ENCODE measurements at places on chromosomes 4 and X.

GRCh38 chr4:137649711-137650450 is 117.6 kb upstream of the PCDH18 start:
- no peak for DNase-seq

DNA sequence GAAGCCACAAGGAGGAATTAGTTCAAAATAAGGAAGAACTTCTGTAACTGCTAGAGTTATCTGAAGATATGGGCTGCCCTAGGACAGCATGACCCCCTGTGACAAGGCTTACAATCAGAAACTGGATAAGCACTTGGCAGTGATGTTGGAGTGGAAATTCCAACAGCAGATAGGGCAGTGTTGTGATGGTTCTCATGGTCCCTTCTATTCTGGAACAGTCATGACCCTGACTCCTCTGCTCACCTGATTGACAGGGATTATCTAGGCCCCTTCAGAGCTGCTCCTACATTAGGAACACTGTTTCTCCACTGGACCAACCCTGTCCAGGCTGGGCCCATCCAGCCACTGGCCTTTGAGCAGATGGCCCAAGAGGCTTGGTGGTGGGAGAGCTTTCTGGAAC is 17.9 kb downstream of the NALF2 start:
- no peak for DNase-seq

- DNase-seq: no peak
These were observed 44.3 kb downstream of the AR start for GRCh38 chrX:67587946-67588624.

GRCh38 chr4:17155486-17155885 is 257.0 kb upstream of the LDB2 start:
- no peak for DNase-seq

DNA sequence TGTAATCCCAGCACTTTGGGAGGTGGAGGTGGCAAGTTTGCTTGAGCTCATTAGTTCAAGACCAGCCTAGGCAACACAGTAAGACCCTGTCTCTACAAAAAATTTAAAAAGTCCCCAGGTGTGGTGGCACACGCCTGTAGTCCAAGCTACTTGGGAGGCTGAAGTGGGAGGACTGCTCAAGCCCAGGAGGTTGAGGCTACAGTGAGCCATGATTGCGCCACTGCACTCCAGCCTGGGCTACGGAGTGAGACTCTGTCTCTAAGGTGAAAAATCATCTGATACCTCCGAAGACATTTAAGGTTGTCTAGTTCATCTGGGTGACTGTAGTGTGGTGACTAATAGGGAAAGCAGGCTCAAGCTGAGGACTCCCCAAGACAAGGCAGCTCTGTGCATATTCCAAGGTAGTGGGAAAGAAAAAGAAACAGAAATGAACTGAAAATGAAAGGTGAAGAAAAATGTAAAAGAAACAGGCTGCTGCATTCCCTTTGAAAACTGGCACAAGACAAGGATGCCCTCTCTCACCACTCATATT is 23.3 kb downstream of the FRYL start:
- DNase-seq: no peak

DNA sequence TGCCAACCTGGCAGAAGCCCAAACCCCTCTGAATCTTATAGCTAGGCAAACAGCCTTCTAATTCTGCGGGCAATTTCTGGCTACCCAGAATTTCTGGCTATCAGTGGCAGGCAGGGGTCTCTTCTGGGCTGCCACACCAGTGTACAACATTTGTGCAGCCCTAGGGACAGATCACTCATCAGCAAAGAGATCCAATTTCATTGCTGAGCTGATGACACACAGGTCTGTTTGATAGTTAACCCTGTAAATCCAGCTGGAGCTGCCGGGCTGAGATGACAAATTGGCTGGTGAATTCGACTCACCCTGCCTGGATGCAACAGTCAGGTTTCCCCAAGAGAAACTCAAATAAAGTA is 2.4 kb downstream of the MID1 start:
- no peak for DNase-seq

DNA sequence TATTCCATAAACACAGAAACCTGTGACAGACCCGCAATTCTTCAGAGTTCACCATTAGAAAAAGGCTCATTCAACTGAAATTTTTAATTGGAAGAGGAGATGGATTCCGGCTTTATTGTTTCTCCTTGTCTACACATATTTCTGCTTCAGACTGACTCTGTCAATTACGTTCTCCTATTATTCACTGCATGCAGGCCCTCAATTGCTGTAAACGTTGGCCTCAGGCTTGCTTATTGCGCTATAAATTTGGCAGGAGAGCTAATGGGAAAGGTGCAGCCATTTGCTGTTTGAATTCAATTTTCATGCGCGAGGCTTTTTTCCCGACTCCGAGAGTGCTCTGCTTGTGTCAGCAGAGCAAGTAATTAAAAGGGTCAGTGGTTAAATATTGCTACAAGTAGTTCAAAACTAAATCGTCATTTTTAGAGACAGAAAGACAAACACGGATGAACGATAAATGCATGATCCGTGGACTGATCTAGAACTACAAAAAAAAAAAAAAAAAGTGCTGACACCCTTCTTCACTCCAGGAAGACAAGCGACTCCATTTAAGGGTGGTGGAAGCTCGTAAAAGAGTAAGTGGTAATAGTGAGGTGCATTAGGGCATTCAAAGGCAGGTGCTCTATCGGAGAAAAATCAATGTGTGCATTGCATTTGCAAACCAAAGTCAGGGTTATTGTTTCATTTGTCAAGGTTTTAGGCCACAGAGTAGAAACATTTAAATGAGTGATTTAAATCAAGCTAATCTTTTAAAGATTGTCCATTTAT is 841.6 kb upstream of the FRG1 start:
- no peak for DNase-seq

DNA sequence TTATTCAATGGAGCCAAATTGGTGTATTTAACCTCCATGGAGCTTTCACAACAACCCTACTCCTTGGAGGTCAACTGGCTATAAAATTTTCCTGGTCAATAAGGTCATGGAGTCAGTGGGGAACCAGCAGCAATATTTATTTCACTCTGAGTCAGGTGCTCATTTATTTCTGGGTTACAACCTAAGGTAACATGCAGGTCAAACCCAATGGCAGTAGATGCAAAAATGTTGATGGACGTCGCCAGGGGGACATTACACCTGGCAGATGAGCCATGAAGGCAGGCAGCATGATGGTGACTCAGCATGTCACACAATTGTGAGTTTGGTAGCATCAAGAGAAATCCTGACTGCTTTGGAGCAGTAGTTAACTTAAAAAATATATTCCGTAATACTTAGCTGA is 514.1 kb downstream of the IL15 start:
- DNase-seq: no peak

DNA sequence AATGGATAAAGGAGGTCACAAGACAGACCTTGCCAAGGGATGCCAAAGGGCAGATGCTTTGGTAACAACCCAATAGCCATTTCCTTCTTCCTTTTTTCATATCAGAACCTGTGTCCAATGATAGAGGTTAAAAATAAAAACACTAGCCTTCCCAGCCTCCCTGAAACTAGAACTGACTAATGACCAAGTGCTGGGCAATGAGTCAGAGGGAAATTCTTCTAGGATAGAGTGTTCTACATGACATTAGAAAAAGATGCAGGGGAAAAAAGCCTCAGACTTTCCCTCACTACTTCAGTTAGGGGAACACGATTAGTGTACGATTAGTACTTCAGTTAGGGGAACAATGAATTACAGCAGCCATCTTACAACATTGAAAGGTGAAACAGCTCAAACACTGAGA is 29.3 kb upstream of the FAM47C start:
- DNase-seq: no peak

DNA sequence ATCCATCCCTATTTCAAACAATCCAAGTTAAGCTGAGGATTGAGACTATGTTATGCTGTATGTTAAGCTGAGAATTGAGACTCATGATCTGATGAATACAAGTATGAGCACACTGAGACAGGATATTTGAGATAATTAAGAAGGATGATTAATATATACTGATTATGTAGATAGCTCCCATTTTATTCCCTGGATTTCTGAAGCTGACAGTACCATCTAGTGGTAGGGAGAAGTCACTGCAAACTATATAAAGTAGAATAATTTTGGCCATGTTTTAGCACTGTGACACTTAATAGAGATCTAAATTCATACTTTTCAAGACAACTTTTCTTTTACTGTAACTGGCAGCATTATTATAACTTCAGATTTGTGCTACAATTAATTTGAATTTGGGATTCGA is 63.8 kb upstream of the HPRT1 start:
- peak; percentile 9 for DNase-seq

DNA sequence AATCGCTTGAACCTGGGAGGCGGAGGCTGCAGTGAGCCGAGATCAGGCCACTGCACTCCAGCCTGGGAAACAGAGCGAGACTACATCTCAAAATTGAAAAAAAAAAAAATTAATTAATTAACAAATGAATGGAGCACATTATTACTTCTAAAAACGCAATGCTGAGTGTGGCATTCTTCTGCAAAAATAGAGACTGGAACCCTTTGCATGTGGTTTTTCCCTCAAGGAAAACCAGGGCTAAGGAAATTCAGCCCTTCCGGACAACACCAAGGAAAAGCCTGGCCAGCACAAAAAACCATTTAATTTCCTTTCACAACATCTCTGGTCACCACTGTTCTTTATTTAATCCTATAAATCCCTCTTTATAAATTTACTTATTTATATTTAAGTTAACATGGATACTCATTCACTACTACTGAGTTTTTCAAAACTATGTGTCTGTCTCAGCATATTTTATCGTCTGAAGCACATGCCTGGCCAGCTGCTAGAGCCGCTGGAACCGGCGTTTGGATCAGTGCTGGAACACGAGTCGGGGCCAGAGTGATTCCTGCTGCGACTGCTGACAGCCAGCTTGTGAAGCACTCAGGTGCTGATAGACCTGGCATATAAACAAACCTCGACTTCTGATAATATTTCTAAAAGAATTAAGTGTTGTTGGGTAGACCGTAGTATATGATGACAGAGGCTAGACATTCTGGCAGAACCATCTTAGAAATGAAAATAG is 84.5 kb upstream of the WWC2 start:
- DNase-seq: no peak

DNA sequence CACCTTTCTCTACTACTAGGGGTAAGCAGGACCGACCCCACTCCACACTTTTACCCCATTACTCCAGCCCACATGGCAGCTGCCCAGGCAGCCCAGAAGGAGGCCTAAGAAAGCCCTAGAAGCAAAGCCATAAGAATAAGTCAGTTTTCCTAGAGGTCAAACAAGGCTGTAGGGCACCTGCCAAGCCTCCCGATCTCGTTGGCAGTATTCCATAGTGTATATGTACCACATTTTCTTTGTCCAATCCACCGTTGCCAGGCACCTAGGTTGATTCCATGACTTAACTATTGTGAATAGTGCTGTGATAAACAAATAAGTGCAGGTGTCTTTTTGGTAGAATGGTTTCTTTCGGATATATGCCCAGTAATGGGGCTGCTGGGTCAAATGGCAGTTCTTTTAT is 54.2 kb downstream of the RHOXF2B start:
- no peak for DNase-seq

- no peak for DNase-seq
These were observed 25.2 kb downstream of the CLCN3 start for GRCh38 chr4:169645627-169646026.

- DNase-seq: no peak
These were observed 30.0 kb downstream of the PAPSS1 start for GRCh38 chr4:107689912-107690587.

- DNase-seq: no peak
These were observed 129.4 kb downstream of the GLRA3 start for GRCh38 chr4:174699654-174700053.
